ENCODE measurements at places on chromosomes 12 and 14.

GRCh38 chr14:24395609-24396582 is 2.9 kb upstream of the NYNRIN start:
- no peak for DNase-seq

DNA sequence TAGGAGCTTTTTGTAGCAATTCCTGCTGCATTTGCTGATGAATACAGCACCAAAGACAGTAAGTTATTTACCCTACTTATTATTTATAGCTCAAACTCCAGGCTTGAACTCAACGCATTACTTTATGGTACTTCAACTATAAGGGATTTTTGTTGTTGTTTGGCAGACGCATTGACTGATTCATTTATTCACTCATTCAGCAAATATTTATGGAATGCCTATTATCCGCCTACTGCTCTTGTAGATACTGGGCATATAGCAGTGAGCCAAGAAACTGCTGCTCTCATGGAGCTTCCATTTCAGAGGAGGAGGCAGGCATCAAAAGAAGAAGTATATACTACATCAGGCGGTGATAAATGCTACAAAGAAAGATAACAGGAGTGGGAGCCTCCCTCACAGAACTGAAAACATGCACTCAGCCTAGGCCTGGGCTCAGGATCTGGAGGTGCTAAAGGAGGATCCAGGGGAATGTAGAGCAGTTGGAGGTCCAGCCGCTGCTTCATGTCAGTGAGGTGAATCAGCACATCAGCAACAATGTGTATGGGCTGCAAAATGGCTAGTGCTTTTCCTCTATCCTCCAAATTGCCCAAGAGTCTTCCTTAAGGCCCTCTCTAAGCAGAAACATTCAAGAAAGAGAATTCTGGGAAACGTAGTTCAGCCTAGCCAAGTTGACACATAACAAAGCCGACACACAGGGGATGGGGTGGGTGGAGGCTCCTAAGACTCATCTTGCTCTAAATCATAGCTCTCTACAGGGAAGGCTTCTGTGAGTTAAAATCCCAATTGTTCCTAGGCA is 157.5 kb downstream of the NRXN3 start:
- DNase-seq: peak; percentile 52

DNA sequence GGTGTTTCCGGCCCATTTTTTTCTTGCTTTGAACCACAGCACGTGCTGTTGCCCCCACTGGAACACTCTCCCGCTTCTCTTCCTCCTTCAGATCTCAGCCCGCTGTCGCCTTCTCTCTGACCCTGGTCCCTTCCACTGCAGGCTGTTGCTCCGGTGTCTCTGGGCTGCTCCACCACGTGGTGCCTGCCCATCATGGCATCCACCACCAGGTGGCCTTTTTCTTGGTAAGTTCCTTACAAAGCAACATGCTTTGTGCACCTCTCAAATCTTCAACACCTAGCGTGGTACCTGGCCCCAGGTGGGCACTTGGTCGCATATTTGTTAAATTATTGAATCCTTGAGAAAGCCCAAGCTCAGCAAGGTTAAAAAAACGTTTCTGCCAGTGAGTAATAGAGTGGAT is 19.1 kb downstream of the TUNAR start:
- peak; percentile 84 for DNase-seq

DNA sequence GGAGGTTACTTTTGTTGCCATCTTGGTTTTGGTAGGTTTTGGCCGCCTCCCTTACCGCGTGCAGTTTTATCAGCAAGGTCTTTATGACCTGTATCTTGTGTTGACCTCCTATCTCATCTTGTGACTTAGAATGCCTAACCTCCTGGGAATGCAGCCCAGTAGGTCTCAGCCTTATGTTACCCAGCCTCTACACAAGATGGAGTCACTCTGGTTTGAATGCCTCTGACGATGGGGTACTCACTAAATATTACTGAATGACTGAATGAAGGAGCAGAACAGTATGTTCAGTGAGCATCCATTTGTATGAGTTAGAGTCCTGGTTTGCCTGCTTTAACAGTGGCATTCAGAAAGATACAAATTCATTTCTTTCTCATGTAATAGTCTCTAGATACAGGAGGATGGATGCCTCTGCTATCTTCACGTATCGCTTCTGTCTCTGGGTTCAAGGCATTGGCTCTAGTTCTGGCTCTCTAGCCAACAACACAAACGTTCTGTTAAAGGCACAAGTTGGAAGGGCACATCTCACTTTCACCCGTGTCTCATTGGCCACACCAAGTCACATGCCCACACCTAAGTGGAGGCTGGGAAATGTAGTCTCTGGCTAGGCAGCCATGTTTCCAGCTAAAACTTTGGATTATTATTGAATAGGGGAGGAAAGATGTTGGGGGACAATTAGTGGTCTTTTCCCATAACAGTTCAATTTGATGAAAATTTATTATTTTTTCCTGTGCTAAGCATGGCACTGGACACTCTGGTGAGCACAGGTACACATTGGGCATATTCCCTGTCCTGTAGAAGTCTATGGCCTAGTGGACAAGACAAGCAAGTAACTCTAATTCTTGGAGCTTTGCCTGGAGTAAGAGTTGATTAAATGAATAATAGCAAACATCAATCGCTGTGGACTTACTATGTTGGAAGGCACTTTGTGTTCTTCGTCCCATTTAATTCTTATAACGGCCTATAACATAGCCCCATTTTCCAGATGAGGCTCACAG is 75.2 kb upstream of the RPH3A start:
- peak; percentile 78 for DNase-seq

DNA sequence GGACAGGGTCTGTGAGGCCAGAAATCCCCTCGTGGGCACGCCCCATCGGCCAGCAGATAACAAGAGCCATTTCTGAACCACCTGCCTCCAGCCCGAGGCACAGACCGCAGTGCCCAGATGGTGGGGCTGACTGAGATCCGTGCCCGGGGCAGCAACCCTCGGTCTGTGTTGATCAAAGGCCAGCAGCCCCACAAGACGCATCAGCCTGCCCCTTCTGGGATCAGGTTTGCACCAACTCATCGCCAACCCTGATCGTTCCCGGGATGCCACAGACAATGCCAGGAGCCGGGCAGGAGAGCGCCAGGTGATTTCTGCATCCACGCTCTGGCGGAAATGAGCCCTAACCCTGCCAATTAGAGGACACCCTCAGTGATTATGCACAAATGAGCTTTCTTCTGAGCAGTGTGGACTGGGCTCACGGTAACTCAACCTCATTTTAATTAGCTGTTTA is 64.5 kb downstream of the TESC start:
- no peak for DNase-seq

DNA sequence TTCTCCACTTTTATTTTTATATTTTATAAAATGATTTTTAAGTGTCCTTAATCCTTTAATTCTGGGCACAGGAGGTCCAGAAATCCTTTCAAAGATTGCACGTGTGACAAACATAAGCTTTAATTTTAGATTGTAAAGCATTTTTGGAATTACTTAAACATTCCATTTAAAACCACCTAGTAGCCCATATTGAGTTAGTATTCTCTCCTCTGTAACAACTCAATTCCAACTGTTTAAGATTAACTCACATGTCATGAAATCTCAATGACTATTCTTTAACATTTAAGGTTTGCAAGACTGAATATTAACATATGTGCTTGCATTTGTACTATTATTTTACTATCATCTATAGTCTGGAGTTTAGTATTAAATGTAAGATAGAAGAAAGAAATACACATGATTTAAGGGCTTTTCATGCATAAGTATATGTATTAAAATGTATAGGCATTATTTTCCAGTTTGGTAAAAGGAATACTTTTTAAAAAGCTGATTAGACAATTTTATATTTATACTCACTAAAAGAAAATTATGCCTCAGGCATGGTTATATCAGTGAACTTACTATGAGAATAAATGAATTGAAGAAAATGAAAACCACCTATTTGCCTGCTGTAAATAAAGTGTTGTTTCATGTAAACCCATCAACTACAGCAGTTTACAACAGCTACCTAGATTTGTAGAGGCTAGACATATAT is 776.9 kb downstream of the SLC6A15 start:
- no peak for DNase-seq

DNA sequence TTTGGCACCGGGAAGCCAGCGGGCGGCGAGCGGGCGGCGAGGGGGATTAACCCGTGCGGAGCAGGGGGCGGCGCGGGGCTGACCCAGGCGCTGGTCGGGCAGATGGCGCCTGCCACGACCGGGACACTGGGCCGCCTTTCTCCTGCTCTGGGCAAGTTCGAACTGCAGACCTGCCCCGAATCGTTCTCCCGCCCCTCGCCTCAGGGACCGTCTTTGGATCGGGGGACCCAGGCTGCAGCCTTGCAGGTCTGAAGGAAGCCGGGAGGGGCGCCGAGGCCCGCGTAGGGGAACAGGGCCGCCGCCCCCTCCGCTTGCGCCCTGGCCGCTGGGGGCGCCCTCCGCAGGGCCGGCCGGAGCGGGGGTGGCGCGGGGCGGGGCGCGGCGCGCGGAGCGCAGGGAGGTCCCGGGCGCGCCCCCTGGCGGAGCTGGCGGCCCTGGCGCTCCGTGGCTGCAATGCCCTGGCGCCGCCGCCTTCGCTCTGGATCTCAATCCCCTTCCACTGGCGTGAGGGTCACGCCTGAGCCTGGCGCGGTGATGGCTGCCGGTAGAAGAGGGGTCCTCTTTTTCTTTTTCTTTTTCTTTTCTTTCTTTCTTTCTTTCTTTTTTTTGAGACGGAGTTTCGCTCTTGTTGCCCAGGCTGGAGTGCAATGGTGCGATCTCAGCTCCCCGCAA is 449 bp upstream of the LTBP2 start:
- peak; percentile 95 for DNase-seq

GRCh38 chr14:64912261-64912660 is 2.0 kb upstream of the CHURC1 start:
- no peak for DNase-seq

GRCh38 chr14:20707622-20708021 is 19.1 kb downstream of the ANG start:
- no peak for DNase-seq

DNA sequence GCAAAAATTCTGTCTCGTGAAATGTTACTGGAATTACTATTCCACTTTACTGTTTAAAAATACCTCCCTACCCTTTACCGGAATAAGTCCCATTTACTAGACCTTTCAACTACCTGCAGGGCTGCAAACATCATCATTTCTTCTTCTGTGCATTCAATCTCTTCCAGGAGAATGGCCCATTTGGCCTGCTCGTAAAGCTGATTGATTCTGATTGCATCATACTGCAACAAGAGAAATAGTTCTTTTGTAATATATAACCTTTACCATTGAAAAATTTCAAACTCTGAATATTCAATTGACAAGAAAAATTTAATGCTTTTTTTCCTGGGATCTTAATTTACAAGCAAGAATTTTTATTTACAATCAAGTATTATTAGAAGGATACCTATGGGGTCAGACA is 72.4 kb downstream of the FERMT2 start:
- no peak for DNase-seq

DNA sequence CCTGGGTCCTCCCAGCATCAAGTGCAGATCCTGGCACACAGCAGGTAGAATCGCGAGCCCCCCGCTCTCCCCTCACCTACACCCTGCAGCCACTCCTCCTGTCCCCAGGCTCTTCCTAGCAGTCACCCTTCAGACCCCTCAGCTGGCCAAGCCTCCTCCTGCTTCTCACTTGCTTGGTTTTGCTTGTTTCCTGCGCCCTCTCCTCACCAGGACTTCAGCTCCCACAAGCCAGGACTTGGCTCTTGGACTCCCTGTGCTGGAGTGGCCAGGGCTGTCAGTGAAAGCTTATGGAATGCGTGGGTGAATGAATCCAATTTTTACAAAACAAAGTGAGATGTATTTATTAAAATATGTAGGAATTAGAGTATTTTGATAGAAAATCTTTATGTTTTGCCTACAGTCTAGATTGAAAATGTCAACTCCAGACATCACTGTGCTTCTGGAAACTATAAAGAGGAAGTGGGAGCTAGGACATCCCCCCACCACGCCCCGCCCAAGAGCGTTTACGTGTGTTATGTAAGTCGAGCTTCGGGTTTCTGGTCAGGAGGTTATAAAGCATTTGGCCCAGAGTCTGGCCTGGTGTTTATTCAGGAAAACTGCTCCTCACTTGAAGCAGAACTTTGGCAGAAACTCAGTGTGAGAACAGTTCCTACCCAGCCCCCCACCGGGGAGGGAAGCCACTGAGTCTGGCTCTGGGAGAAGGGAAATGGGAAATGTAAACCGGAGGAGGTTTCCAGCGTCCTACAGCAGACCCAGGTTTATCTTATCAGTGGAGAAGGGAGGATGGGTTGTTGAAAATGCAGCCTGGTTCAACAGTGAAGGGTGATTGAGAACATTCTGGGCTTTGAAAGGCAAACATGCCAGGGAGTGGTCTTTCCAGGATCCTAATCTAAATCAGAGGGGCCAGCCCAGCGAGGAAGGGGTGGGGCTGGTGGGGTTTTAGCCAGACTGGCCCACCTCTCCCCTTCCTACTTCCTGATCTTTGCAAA is 8.8 kb downstream of the ALDH2 start:
- no peak for DNase-seq
